ENCODE measurements at places on chromosomes 3 and 15.

DNA sequence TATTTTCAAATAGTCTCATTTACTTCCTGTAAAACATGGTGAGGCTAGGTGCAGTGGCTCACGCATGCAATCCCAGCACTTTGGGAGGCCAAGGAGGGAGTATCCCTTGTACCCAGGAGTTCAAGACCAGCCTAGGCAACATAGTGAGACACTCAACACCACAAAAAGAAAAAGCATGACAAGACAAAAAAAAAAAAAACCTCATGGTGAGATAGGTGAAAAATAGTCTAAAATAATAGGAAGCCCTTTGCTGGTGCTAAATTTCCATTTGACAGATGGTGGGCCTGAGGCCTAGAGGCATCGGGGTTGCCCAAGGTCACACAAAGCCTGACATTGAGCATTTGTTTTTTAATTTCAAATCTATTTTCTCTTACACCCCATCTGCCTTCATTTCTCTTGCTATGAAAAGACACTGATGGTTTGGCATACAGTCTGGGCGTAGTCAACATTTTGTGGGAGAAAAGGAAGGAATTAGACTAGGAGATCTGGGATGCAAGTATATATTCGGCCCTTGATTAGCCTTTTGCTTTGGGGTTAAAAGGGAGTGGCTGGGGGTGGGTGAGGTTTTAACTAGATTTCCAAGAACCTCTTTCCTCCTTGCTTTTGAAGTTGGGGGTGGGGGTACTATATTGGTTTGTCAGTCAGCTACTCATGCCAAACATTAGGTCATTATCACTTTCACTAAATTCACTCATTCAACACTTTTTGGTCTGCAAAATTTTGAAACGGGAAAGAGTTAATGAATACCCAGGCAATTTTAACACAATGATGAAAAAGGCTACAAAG, 11.3 kb downstream of the RAB8B start:
- no peak for DNase-seq
- no peak overlapping the region for H3K27ac ChIP-seq
- no peak overlapping the region for H3K4me3 ChIP-seq
- peaks cover 16% of the 10 kb centered on the region for H3K4me1 ChIP-seq

- H3K27ac ChIP-seq: no peak overlapping the region
- no peaks in the 10 kb centered on the region for H3K27me3 ChIP-seq
- no peaks in the 10 kb centered on the region for H3K4me1 ChIP-seq
- no peak overlapping the region for H3K4me3 ChIP-seq
- no peaks in the 10 kb centered on the region for H3K36me3 ChIP-seq
- DNase-seq: no peak
Measured at GRCh38 chr15:98163319-98164045, 203.0 kb downstream of the ARRDC4 start.

DNA sequence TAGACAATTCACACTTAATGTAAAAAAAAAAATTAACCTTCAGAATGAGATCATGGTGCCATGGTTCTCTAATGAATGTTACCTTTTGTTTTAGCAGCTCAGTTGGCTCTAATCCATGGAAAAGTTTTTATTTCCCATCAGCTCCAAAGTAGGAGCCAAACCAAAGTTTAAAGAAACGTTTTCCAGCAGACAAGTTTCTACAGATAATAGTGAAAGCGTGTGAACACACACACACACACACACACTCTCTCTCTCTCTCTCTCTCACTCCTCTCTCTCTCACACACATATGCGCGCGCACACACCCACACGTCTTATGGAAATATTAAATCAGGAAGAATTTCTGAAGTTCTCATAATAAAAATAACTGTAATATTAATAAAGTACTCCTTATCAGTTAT, 46.9 kb downstream of the MBNL1 start:
- peaks cover 13% of the 10 kb centered on the region for H3K4me1 ChIP-seq
- H3K36me3 ChIP-seq: no peaks in the 10 kb centered on the region

- H3K36me3 ChIP-seq: no peaks in the 10 kb centered on the region
- peaks cover 3% of the 10 kb centered on the region for H3K4me1 ChIP-seq
- H3K27ac ChIP-seq: no peak overlapping the region
- peaks cover 3% of the 10 kb centered on the region for H3K27me3 ChIP-seq
- H3K4me3 ChIP-seq: no peak overlapping the region
Measured at GRCh38 chr15:58179206-58179605, 41.0 kb downstream of the AQP9 start.

DNA sequence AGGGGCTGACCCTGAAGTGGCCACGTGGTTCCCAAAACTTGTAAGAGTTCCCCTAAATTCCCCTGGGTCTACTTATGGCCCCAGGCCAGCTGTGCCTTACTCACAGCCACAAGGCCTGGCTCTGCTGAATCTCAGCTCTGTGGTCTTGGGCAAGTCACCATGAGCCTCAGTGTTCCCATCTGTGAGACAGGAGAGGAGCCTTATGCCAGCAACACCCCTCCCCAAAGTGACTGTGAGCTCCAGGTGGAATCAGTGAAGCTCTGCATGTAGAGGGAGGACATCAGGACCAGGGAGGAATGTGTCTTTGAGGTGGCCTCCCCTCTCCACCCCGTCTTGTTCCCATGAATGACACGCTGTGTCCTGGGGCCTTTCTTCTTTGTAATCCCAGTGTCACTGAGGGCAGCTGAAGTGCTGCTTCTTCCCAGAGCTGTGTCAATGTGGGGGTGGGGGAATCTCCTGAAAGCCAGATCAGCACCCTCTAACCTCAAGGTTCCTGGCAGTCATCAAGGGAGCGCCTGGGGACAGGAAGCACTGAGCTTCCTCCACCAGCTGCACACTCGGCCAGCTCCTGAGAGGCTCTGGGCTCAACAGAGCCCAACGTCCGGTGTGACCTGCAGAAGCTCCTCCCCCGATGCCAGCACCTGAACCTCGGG, 258.9 kb downstream of the UACA start:
- H3K36me3 ChIP-seq: no peaks in the 10 kb centered on the region
- peaks cover 6% of the 10 kb centered on the region for H3K4me1 ChIP-seq

- no peaks in the 10 kb centered on the region for H3K27me3 ChIP-seq
- peaks cover 8% of the 10 kb centered on the region for H3K36me3 ChIP-seq
- peaks cover 7% of the 10 kb centered on the region for H3K4me1 ChIP-seq
Measured at GRCh38 chr3:10025205-10026083, 793 bp upstream of the FANCD2 start.

DNA sequence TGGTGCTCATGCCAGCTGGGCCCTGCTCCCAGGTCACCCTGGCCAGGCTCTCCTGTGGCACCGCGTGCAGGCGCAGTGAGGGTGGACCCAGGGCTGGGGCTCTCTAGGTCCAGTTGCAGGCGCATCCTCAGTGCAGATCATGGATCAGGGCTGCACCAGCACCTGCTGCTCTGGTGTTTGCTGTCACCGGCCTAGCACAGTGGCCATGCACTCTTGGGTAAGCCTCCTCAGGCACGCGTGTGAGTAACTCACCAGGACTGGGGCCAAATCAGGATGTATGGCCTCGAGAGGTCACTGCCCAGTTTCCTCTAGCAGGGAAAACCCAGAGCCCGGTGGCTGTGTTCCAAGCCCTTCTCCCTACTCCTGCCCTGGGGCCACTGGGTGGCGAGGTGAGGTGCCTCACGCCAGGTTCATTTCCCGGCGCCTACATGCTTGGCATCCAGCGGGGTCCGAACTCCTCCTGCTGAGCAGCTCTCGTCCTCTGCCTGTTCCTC, 45.5 kb upstream of the SLC41A3 start:
- H3K4me1 ChIP-seq: no peaks in the 10 kb centered on the region
- H3K4me3 ChIP-seq: no peak overlapping the region
- H3K27ac ChIP-seq: no peak overlapping the region
- no peaks in the 10 kb centered on the region for H3K36me3 ChIP-seq

GRCh38 chr3:124425972-124426371, 304.3 kb upstream of the UMPS start:
- DNase-seq: no peak
- H3K4me1 ChIP-seq: no peaks in the 10 kb centered on the region
- no peaks in the 10 kb centered on the region for H3K27me3 ChIP-seq
- no peak overlapping the region for H3K4me3 ChIP-seq
- H3K27ac ChIP-seq: no peak overlapping the region
- no peaks in the 10 kb centered on the region for H3K36me3 ChIP-seq

- no peaks in the 10 kb centered on the region for H3K27me3 ChIP-seq
- H3K27ac ChIP-seq: no peak overlapping the region
- no peak for DNase-seq
- H3K4me3 ChIP-seq: no peak overlapping the region
Measured at GRCh38 chr3:126916546-126916945, 66.4 kb upstream of the PLXNA1 start.

DNA sequence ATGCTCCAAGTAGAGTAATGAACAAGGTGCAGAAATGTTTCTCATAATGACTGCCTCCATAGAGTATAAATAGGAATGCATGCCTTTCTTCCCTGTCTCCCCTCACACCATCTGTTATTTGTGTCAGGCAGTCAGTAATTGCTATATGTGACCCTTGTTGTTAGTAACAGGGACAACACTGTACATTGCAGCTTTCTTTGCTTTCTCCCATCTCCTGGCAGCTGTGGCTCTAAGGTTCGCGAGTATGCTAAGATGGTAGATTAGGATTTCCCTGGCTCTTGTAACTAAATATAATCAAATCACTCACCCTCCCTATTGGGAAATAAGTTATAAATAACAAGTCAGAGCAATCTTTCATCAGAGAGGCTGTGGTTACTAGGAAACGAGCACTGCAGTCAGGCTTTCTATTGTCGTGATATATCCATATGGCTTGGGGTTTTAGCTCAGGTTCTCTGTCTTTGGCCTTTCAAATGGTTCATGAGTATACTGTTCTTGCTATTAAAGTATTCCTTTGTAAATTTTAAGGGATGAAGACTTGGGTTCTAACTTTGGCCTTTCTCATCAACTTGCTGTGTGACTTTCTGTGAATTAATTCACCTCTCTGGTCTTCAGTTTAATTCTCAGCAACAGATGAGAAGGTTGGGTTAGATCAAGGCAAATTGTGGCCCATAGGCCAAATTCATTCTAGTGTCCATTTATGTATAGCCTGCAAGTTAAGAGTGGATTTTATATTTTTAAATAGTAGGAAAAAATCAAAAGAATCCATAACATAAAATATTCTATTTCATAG, 8.1 kb upstream of the MINDY4B start:
- no peak overlapping the region for H3K4me3 ChIP-seq
- peaks cover 16% of the 10 kb centered on the region for H3K4me1 ChIP-seq
- no peaks in the 10 kb centered on the region for H3K36me3 ChIP-seq
- H3K27ac ChIP-seq: peak overlapping the region; percentile 34

DNA sequence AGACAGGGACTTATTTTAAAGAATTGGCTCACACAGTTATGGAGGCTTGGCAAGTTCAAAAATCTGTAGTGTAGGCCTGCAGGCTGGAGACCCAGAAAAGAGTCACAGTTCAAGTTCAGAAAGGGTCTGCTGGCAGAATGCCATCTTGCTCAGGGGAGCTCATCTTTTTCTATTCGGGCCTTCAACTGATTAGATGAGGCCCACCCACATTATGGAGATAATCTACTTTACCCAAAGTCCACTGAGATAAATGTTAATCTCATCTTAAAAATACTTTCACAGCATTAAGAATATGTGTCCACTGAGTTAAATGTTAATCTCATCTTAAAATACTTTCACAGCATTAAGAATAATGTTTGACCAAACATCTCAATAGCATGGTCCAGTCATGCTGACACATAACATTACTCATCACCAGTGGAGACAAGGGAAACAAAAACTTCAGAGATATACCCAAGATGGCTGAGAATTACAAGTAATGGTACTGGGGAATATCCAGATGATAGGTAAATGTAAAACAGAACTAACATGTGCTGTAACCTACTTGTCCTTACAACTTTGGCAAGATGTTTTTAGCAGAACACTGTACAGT, 74.3 kb upstream of the STAC start:
- H3K27ac ChIP-seq: no peak overlapping the region
- H3K27me3 ChIP-seq: no peaks in the 10 kb centered on the region
- DNase-seq: no peak
- H3K4me3 ChIP-seq: no peak overlapping the region
- no peaks in the 10 kb centered on the region for H3K36me3 ChIP-seq
- no peaks in the 10 kb centered on the region for H3K4me1 ChIP-seq

DNA sequence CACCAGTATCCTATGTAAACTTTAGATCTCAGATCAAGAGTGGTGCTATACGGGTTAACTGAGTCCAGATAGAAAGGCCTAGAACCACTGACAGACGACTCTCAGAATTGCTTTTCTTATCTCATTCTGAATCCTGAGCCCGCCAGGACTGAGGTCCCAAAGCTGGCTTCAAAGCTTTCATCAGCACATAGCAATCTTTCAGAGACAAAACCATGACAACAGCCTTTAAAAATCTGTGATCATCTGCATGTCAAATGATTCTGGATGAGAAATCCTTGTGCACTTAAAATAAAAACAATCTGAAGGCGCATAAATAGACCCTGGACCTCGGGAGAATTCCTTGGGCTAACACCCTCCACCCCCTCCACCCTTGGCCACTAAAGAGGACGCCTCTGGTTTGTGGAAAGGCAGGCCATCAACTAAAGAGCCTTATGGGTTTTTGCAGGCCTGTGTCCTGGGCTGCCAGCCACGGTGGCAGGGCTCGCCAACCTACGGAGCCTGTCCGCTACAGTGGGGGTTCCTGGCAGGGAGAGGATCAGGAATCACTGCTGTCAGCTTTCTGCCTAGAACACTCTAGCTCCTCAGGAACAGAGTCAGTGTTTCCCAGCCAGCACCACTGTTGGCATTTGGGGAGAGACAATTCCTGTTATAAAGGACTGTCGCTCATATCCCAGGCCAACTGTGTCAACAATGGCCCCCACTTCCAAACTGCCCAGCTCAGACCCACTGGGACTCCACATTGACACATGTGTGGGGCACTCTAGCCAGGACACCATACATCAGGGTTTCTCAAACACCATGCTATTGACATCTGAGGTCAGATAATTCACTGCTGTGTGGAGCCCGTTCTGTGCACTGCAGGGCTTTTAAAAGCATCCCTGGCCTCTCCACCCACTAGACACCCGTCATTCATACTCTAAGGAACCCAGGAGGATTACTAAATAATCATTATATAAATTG, 20.2 kb downstream of the TLE3 start:
- peaks cover 16% of the 10 kb centered on the region for H3K36me3 ChIP-seq
- peaks cover 20% of the 10 kb centered on the region for H3K27me3 ChIP-seq
- H3K4me1 ChIP-seq: peaks cover 3% of the 10 kb centered on the region
- DNase-seq: no peak

GRCh38 chr15:100687582-100688141, 85.3 kb downstream of the ASB7 start:
- no peak overlapping the region for H3K4me3 ChIP-seq
- no peaks in the 10 kb centered on the region for H3K36me3 ChIP-seq
- no peak overlapping the region for H3K27ac ChIP-seq
- H3K4me1 ChIP-seq: no peaks in the 10 kb centered on the region
- no peak for DNase-seq

- DNase-seq: no peak
- no peaks in the 10 kb centered on the region for H3K36me3 ChIP-seq
- no peak overlapping the region for H3K4me3 ChIP-seq
- peaks cover 48% of the 10 kb centered on the region for H3K27me3 ChIP-seq
- H3K4me1 ChIP-seq: peaks cover 21% of the 10 kb centered on the region
- H3K27ac ChIP-seq: no peak overlapping the region
Measured at GRCh38 chr15:96089405-96090058, 241.0 kb upstream of the NR2F2 start.

Measured in cardiac muscle cell (in vitro differentiated cells and primary cell).